ENCODE measurements at places on chromosomes 5 and 9. TPM values are rescaled to one million over a fixed set of nuclear protein-coding genes. Genes with fewer than 3 reads are reported as not detected.

Gene PCDH1
- 7.9 TPM for total RNA-seq

Gene LECT2
- not detected for total RNA-seq

Gene GNA14
- total RNA-seq = 0.32 TPM

Gene PCA3
- not detected for total RNA-seq

Gene GKAP1
- 47.4 TPM for total RNA-seq

Gene PALM2AKAP2
- 1.0 TPM for total RNA-seq

Gene SV2C
- 17.8 TPM for total RNA-seq

Gene F2RL2
- not detected for total RNA-seq

DNA sequence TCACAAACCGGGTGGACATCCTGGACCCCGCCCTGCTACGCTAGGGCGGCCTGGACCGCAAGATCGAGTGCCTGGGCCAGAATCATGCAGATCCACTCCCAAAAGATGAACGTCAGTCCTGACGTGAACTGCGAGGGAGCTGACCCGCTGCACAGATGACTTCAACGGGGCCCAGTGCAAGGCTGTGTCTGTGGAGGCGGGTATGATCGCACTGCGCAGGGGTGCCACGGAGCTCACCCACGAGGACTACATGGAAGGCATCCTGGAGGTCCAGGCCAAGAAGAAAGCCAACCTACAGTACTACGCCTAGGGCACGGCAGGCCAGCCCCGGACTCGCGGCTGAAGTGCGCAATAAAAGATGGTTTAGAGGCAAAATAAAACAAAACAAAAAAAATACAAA lies 5.2 kb downstream of the SAXO1 start:
- DNase-seq = no peak

- peak; percentile 23 for DNase-seq
Measured at GRCh38 chr5:123875561-123876275, 363.7 kb downstream of the CSNK1G3 start.

DNA sequence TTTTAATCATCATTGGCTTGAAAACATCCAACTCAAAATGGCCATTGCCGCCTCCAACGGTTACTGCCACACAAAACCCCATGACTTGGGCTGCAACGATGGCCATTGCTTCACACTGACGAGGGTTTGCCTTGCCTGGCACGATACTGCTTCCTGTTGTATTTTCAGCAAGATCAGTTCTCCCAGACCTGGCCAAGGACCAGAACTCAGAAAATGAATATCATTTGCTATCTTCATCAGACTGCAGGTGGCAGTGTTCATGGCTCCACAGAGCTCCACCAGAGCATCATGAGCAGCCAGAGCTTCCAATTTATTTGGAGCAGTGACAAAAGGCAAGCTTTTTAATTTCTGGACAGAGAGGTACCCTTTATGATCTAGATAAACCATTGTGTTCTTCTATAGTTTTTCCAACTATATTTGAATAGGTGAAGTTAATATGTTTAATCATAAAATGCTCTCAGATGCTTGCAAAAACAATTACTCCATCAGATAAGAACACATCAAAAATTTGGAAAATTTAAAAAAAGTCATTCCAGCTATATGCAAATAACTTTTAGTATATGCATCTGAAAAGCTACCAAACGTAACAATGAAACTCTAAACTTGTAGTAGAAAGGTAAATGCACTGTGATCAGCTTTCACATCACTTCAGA lies 10.4 kb downstream of the AMACR start:
- no peak for DNase-seq

GRCh38 chr5:52603778-52604554 lies 183.8 kb upstream of the ITGA1 start:
- no peak for DNase-seq

GRCh38 chr5:166962461-166962860 lies 1329.0 kb upstream of the WWC1 start:
- DNase-seq = no peak

DNA sequence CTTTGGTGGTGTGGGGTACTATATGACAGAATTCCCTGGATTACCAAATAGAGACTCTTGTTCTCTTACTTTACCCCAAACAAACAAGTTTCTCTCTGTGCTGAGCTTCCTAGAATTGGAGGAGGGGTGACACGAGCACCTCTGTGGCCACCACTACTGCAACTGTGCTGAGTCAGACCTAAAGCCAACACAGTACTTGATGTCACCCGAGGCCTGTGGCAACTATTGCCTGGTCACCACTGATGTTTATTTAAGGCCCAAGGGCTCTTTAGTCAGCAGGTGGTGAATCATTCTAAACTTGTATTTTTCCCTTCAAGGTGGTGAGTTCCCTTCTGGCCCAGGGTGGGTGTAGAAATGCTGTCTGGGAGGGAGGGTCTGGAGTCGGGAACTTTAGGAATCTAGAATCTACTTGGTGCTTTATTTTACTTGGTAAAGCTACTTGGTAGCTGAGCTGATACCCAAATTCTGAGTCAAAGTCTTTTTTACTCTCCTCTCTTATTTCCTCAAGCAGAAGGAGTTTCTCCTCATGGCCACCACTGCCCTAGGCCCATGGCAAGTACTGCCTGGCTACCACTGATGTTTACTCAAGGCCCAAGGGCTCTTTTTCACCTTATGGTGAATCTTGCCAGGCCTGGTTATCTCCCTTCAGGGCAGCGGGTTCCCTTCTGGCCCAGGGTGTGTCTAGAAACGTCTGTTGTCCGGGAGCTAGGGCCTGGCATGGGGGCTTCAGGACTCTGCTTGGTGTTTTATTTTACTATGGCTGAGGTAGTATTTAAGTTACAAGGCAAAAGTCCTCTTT lies 9.8 kb downstream of the LURAP1L start:
- DNase-seq = no peak

DNA sequence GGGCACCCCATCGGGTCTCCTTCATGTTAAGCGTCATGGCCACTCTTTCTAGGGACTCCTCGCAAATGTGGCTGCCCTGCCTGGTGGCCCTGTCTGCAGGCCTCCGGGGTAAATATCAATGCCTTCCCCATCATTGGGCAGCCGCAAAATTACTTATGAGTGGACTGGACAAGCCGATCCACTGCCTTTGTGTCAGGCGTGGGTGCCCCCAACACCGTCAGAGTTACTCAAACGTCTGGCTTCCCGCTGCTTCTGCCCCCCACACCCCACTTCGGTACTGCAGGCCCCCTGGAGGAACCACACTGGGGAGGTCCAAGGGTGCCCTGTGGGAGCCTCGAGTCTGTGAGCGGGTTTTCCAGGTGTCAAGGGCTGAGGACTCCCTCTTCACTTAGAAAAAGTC lies 3.8 kb downstream of the LHX3 start:
- no peak for DNase-seq

- no peak for DNase-seq
Measured at GRCh38 chr9:35603506-35603985, 1.5 kb upstream of the TESK1 start.

DNA sequence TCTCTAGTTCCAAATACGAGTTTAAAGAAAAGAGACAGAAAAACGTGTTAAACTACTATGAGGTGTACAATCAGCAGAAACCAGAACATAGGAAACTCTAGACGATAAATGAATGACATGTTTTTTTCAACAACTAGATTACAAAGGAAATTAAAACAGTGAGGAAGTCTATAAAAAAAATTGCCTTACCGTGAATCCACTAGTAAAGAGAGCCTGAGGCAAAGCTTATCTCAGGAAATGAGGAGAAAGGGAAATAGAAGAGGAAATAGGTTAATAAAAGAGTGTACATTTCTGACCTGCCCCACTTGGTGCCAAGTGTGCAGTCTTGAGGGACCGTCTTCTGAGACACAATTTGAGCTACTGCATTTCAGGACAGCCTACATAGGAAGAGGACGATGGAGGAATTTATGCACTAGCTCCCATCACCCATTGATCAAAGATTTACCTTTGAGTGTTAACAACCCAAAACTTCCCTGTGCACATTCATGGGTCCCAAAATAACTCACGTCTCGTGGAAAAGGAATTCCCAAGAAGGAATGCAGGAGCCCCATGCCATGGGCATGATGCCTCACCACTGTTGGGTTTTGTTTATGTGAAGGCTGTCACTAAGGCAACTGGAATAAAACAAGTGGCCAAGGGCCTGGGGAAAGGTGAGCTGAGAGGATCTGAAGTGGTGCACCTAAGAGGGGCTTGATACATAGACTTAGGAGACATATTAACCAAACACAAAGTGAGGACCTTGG lies 53.6 kb upstream of the SLC1A3 start:
- DNase-seq = no peak

- no peak for DNase-seq
Measured at GRCh38 chr5:59586841-59587240, 306.7 kb downstream of the PDE4D start.

DNA sequence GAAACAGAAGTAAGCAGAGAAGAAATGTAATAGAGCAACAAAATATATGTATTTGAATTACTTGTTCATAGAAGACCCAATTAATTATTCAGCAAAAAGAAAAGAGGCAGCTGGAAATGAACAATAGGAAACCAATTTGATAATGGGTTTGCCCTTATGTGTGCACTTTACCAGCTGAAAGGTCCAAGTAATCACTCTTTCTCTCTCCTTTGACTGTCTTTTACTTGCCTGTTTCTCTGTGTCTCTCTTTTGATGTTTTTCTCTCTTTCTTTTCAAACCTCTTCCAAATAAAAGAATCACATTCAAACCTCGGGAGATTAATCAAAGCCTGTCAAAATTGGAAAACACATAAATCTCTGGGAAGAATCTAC lies 51.5 kb downstream of the CTNND2 start:
- no peak for DNase-seq

- no peak for DNase-seq
Measured at GRCh38 chr9:38106488-38106887, 37.5 kb upstream of the SHB start.

DNA sequence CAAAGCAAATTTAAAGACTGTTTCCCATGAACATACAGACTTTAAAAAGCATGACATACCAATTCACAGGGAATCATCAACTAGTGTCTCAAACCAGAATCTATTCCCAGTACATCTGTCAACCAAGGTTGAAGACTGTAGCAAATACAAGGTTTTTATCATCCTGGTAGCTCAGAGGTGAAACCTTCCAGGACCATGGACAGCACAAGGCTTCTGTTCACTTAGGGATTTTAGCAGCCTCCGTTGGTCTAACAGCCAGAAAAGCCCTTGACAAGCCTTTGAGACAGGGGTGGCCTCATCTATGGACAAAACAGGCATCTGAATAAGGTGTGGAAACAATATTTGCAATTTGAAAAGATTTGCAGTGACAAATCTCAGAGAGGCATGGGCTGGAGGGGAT lies 119.0 kb downstream of the TRIM32 start:
- DNase-seq = no peak

- DNase-seq = peak; percentile 51
Measured at GRCh38 chr9:122346478-122347347, 24.1 kb upstream of the PTGS1 start.

DNA sequence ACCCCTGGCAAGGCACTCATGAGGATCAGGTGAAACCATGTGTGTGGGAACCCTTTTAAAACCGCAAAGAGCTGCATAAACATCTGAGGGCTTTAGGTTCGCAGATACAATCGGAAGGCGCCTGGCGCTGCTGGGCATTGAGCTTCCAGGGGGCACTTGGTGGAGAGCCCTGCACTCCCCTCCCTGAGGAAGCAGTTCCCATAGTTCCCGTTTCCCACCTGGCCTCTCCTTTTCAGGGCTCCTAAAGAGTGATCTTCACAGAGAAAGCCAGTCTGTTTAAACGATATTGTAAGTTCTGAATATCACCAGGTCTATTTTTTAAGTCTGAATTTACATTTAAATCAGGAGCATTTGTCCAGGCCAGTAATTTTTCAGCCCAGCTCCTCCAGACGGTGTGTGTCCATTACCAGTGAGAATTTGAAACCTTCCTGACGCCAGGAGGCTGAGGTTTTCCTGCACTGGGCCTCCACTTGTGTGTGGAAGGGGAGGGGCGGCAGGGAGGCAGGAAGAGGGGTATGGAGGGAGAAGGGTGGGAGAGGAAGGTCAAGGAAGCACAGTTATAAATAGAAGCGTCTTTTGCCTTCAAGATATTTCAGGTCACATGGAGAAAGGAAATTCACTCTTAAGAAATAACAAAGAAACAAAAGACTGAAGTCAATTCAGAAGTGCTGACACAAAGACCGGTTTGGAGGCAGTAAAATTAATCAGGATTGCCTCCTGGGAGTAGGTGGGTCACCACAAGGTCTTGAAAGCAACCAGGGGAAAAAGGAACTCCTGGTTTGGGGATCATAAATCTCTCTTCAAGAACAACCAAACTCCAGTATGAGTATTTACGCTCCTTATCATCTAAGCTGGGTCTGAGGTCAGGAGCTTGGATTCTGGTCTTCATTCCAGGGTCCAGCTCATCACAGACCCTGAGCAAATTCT lies 14.3 kb upstream of the MGAT1 start:
- no peak for DNase-seq

Data from glutamatergic neuron (in vitro differentiated cells).